COLO829 (cell line): ENCODE measurements at places on chromosomes 1 and 21.

- no peak for DNase-seq
Measured at GRCh38 chr1:30521261-30521865, 202.0 kb downstream of the MATN1 start.

DNA sequence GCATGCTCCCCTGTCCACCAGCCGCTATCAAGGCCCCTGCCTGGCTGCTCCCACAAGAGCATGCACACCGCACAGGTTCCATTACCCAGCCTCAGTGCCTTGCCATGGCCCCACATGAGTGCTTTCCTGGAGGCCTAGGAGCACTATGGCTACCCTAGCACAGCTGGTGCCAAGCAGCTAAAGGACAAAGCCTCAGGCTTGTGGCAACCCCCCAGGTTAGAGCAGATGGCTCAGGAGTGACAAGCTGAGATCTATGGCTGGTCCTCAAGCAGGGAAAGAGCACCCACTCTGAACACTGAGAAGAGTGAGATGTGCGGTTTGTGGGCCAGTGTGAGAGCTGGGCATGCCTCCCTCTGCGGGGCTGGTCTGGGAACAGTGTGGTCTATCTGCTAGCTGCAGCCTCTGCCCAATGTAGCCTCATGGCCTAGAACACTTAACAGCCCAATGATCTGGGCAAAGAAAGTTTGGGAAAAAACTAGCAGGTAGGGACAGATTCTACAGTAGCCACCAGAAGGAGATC is 129.8 kb downstream of the VAV3 start:
- DNase-seq: no peak

GRCh38 chr1:193299038-193299437 is 112.6 kb upstream of the B3GALT2 start:
- DNase-seq: no peak

DNA sequence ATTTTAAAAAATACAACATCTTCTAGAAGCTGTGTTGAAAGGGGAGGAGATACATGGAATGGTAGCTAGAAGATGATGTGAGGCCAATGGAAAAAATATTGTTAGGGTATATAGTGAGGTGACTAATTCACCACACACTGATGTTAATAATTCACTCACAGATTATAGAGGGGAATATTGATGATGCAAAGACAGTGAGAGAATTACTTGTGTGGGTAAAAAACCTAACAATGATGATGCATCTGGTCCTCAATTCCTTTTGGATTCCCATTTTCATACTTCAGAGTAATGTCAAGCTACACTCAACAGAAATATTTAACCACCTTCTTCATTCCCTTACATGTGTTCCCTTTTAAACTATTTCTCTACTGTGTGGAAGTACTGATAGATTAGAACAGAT is 169.5 kb upstream of the DPYD start:
- no peak for DNase-seq

DNA sequence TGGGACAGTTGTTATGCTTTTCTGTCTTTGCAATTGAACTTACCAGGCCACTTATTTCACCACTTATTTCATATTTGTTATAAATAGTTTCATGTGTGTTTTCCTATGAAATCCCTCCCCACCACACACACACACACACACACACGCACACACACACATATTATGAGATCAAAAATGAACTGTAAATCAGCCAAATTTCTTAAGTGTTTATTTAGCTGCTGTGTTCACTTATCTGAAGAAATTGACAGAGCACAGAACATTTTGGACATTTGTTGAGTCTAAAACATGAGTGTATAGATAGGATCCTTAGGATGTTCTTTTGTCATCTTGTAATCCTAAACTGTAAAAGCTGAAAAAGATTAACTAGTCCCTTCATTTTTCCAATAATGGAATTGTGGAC is 7.8 kb upstream of the TNFSF18 start:
- DNase-seq: no peak
